ENCODE measurements at places on chromosomes 2 and 18.

DNA sequence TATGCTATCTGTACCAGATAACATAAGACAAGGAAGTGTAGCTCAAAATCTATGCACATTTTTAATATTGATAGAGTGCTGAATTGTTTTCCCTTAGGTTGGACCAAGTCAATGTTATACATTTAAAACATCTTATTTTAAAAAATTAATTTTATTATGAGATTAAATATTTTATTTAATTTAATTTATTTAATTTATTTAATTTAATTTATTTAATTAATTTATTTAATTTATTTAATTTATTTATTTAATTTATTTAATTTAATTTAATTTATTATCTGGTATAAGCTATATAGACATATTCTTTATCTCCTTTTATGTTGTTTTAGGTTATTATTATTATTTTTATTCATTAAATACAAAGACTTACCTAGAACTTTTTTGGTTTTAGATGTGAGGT is 551.7 kb upstream of the LRRTM1 start:
- no peak for DNase-seq

DNA sequence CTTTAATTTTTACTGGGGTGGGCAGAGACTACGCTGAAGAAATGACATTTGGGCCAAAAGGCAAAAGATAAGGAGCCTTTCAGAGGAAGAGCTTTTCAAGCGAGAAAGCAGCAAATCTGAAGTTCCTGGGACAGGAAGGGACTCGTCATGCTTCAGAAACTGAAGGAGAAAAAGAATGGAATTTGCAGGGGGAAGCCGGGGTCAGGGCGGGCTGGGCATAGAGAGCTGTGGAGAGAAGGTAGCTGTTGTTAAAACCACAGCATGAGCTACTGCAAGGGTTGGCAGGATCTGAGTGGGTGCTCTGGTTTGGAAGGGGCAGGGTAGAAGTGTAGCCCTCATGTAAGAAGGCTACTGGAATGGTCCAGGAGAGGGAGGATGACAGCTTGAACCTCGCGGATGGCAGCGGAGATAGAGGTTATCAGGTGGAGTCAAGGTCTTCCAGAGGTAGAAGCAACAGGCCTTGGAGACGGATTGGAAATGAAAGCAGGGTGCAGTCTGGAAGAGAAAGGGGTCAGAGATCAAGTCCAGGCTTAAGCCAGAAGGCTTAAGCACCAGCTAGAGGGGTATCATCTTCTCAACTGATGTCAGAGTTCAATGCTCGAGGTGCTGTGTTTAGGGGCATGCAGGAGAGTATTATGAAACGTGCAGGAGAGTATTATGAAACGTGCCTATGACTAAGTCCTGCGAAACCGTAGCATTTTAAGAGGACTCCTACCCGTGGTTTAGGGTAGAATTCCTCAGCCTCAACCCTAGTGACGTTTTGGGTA is 18.9 kb downstream of the ATP8B1 start:
- DNase-seq: no peak

DNA sequence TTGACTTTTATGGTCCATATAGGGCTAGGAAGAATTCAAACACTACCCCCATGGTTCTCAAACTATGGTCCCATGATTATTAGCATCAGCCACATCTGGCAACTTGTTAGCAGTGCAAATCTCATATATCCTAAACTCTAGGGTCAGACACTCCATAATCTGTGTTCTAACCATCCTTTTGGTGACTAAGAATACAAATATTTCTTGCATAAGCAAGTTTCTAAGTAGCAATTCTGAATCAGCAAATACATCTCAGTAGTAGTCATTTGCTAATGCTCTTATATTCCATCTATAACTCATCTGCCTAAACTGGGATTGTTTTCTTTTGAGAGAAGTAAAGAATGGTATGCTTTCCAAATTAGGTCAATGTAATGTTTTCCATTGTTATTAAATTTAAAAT is 447.3 kb downstream of the TMX3 start:
- no peak for DNase-seq

GRCh38 chr2:60416221-60417008 is 137.0 kb downstream of the BCL11A start:
- DNase-seq: no peak

- no peak for DNase-seq
Measured at GRCh38 chr18:55731594-55732042, 143.6 kb upstream of the TCF4 start.

GRCh38 chr2:213500881-213501280 is 216.6 kb downstream of the SPAG16 start:
- DNase-seq: no peak

GRCh38 chr18:6764382-6764781 is 34.9 kb downstream of the ARHGAP28 start:
- DNase-seq: no peak

All from activated T-cell treated with anti-CD3 and anti-CD28 coated beads, Interleukin-2, amount 50 U/mL, for 48 hours (primary cell).